M059J (cell line): ENCODE measurements at places on chromosomes 2 and 18.

- peak; percentile 14 for DNase-seq
Observed at GRCh38 chr2:185859506-185859905, 120.9 kb downstream of the FSIP2 start.

DNA sequence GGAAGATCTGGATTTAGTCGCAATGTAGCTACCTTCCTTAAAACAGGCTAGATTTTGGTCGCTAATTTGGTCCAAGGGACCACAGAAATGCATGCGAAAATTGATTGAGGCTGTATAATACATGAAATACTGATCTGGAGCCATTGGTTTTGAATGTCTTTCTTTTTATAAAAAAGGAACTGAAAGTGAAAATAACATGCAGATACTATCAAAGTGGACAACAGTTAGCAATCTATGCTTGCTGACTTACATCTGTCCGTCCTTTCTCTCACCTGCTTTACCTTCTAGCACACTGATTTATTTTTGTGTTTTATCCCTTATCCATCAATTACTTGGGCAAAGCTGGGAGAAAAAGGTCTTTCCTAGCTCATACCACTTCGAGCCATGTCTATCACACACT, 1459.8 kb upstream of the ACVR2A start:
- no peak for DNase-seq

DNA sequence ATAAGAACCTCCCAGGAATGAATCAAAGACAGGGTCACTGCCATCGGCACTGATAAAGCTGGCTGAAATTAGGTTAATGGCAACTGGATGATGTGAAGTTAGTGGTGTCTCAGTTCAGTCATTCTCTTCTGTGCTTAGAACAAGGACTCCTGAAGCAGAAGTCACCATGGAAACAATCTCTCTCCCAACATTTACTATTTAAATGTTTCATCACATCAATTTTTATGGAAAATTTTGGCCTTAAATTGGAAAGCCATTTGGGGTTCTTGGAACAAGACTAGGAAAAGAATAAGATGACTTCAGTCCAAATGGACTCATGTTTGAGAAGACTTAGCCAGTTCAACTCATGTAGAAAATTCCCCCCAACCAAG, 15.5 kb upstream of the ARL5A start:
- no peak for DNase-seq

DNA sequence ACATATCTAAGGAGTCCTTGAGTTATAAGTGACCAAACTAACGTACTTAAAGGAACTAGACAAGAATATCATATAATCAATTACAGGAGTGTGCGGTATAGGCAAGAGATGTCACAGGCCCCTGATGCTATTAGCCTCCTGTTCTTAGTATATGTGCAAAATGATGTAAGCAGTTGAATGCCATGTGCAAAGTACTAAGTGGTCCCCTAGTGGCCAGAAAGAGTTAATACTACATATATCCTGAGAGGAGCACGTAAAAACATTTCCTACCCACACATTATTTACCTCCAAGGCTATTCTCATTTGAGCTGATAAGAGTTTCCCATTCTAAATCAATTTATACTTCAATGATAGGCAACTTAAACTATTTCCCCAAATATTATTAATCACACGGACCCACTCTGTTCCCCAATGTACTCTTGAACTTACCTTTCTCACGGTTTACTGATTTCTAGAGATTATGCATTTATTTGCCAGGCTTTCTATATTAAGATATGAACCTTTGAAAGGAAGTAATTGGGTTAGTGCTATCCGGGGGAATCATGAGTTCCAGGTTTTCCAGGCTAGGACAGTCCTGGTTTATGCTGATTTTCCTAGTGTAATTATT, 158.0 kb upstream of the KLHL14 start:
- DNase-seq, result peak; percentile 8

- DNase-seq, result no peak
Observed at GRCh38 chr2:58010599-58010998, 36.0 kb upstream of the VRK2 start.

DNA sequence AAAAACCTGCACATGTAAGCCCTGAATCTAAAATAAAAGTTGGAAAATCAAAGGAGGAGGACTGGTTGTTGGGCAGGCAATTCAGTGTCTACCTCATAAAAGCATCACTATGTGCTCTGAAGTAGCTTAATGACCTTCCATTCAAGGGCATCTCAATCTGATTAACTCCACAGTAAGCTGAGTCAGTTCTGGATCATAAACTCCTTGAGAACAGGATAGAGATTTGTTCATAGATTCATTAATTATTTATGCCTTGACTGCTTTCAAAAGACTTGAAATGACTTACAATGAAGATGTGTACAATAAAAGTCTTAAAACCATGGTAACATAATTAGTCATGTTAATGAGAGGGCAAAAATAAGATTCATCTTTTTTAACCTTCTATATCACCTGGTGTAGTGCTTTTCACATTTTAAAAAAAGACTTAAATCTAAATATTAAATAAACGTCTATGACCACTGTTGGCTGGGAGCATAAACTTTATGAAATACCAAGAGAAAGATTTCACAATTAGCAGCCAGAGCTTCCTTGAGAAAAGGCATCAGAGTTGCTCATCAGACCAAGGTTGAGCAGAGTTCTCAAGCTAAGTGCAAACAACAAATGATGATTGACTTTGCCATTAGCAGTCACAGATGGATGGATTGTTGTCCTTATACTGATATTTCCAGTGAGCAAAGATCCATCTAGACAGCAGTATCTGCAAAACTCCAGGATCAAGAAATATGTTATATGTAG, 237.3 kb upstream of the THUMPD2 start:
- DNase-seq, result peak; percentile 39

DNA sequence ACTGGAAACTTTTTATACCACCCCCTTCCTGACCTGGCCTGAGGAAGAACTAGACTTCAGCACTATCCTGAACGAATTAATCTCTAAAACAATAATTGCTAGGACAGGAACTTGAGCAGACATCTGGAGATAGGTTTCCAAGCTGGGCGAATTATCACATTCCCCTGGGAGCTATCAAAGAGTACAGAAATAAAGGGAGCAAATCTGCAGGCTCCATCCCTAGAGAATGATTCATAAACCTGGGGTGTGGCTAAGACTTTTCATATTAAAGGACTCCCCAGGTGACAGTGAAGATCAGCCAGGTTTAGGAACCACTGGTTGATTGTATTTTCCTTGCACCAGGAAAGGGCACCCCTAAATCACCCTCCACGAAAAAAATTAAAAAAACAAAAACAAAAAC, 105.6 kb upstream of the NOL4 start:
- DNase-seq, result no peak

DNA sequence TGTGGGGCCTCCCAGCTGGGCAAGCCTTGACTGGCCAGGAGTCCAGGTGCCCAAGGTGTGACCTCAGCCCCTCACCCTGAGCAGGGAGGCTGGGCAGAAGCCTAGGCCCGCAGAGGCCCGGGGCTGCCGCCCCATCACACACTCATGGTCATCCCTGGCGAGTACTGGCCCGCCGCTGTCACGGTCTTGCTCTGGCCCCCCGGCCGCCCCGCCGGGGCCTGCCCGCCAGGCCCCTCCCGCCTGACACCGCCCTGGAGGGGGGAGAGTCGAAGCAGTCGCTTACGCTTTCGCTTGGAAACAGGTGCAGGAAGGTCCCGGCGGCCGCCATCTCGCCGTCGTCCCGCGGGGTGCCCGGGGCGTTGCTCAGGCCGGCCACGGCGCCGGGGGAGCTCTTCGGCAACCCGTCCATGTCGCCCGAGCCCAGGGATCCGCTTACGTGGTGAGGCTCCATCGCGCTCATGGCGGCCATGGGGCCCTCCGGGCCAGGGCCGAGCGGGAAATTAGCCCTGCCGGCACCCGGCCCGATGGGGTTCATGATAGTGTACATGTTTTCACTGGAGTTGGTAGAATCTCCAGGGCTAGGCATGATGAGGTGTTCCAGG, 26.6 kb upstream of the ANKRD62 start:
- no peak for DNase-seq

DNA sequence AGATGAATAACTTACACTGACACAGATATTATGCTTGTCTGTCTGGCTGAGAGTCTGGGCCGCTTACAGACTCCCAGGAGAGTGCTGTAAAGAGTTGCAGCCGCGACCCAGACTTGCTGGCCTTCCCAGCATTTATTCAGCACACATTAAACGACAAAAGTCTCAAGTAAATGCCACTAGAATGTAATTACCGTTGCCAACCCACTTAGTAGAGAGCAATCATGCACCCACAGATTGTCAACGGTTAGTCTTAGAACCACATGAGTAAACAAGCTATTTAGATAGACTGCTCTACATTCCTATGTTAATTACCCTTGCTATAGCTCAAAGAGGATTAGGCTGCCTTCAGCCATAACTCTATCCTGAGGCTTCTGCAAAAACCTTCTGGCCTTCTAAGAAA, 47.8 kb upstream of the C2orf74 start:
- DNase-seq, result no peak

DNA sequence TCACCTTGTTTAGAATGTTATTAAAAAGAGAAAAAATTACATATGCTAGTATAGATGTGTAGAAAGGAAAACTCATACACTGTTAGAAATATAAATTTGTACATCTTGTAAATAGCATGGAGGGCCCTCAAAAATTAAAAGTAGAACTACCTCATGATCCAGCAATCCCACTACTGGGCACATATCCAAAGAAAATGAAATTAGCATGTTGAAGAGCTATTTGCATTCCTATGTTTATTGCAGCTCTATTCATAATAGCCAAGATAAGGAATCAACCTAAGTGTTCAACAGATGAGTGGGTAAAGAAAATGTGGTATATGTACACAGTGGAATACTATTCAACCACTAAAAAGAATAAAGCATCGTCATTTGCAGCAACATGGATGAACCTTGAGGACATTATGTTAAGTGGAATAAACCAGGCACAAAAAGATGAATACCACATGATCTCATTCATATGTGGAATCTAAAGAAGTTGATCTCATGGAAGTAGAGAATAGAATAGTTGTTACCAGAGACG, 251.5 kb upstream of the THUMPD2 start:
- DNase-seq, result peak; percentile 36

GRCh38 chr2:27461118-27461517, 18.9 kb downstream of the KRTCAP3 start:
- DNase-seq, result no peak

GRCh38 chr2:113209011-113209645, 35.4 kb downstream of the PSD4 start:
- peak; percentile 89 for DNase-seq

GRCh38 chr2:133270550-133270949, 297.7 kb downstream of the NCKAP5 start:
- DNase-seq, result peak; percentile 62

DNA sequence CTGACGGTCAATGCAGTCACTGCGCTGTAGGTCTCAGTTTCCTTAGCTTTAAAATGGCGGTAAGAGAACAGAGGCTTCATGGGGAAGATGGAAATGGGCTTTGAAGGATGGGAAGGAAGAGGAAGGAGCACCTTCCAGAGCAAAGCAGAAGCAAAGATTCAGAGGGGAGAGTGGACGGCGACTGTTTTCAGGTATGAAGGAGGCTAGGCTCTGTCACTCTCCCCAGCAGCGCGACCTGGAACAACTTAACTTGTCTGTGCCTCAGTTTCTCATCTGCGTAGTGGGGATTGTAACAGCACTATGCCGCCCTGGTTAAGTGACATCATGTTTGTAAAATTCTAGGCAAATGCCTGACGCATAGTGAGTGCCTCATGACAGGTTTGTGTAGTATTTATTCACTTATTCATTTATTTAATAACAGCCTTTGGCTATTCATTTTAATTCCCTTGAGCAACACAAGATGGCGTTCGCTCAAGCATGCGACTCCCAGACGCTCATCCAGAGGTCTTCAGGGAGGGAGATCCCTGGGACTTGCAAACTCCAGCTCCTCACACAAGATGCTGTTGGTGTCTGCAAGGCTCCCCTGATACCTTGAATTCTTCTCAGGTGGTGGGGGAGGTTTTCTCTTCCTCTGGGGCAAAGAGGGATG, 336.3 kb downstream of the DYSF start:
- peak; percentile 57 for DNase-seq

DNA sequence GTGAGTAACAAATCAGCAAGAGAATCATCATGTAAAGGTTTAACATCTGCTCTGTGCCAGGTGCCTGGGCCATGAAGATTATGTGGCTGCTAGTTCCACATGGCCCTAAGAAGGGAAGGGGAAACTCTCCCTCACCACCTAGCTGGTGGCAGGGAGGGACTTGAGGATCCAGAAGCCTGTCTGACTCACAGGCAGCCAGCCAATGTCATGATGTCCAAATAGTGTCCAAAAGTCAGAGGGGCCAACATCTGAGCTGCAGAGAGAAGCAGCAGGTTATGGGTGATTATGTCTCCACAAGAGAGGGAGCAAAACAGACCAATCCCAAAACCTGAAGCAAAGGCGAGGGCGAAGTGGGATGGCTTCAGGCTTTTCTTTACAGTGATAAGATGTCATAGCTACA, 61.9 kb upstream of the SPP2 start:
- DNase-seq, result no peak

GRCh38 chr2:48213646-48214045, 307.3 kb upstream of the FBXO11 start:
- no peak for DNase-seq

DNA sequence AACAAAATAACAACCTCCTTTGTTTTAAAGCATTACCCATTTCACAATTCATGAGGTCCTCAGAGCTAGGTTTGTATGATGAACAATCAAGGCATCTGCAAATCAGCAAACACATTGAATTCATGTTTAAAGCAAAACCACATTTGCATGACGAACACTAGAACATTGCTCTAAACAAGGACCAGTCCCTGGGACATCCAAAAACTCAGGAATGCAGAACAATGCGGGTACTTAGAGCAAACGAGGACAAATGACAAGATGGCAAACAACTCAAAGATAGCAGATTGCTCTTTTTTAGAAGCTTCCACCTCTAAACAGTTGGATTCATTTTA, 45.7 kb upstream of the RALBP1 start:
- peak; percentile 23 for DNase-seq

- no peak for DNase-seq
Observed at GRCh38 chr18:28846958-28847357, 670.0 kb upstream of the CDH2 start.

GRCh38 chr2:212902421-212902820, 249.0 kb downstream of the IKZF2 start:
- DNase-seq, result no peak

DNA sequence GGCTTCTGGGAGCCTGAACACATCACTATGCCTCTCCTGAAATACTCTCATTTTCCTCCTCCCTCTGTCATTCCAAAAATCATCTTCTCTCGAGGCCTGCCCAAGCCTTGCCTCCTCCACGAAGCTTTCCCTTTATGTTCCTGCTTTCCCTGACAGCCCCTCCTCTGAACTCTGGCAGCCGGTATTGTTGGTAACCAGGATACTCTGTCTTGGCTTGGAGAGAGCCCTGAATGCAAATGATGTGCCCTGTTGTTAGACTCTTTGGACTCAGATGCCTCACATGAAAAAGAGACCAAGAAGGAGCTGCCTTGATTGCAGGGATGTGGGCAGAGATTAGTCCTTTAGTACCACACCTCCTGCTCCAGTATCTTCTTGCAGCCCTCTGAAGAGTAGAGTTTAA, 138.5 kb upstream of the DLX2 start:
- DNase-seq, result no peak

DNA sequence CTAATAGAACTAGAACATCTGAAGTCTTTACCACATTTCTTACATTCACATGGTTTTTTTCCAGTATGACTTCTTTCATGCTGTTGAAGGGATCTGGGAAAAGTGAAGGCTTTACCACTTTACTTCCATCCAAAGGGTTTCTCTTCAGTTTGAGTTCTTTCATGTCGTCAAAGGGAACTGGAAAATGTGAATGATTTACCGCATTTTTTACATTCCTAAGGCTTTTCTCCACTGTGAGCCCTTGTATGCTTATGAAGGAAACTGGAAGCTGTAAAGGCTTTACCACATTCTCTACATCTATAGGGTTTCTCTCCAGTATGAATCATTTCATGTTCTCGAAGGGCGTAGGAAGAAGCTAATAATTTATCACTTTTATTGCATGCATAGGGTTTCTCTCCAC, 46.7 kb downstream of the NBEAL1 start:
- DNase-seq, result peak; percentile 10

GRCh38 chr18:56515522-56515921, 122.9 kb downstream of the TXNL1 start:
- DNase-seq, result no peak
